Iris pigment epithelial cell (primary cell): ENCODE measurements at places on chromosomes 4 and X.

GRCh38 chrX:72371405-72371804 lies 65.7 kb upstream of the CITED1 start:
- no peak for DNase-seq

GRCh38 chr4:160238790-160239189 lies 1135.9 kb downstream of the RAPGEF2 start:
- no peak for DNase-seq

DNA sequence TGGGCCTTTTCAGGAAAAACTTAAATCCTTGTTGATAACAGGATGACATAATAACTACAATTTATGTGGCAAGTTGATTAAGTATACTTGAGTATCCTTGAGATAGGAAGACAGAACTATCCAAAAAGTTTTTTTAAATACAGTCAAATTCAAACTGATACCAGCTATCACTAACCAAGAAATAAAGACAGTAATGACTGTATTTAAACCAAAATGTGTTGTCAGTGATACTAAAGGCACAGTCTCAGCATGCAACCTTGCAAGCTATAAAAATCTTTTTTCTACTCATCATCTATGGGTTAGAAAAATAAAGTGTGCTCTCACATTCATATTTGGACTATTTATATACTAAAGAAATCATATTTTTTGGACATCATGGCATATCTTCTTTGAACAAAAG lies 64.7 kb downstream of the PAPSS1 start:
- no peak for DNase-seq

DNA sequence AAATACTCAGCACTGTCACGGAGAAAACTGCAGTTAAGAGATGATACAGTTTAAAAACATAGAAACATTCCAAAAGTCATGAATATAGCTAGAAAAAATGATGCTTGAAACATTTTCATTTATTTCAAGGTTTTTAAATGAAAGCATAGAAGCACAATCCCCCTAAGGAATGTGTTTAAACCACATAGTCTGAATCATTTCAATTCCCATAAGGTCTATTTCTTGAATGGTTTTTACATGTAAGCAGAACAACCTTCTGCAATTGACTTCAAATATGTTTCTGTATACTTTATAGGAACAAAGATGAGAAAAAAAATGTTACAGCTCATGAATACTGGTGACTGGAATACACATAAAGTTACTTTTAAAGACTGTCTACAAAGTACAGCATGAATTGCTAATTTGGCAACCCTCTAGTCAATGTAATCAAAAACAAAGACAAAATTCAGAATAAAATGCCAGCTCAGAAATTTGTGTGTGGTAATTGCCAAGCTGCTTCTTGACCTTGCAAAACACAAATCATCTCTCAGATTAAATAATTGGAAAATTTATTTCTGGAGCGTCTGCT lies 886.4 kb upstream of the ADGRL3 start:
- no peak for DNase-seq

- DNase-seq: no peak
Observed at GRCh38 chr4:7301846-7302630, 109.7 kb downstream of the SORCS2 start.

DNA sequence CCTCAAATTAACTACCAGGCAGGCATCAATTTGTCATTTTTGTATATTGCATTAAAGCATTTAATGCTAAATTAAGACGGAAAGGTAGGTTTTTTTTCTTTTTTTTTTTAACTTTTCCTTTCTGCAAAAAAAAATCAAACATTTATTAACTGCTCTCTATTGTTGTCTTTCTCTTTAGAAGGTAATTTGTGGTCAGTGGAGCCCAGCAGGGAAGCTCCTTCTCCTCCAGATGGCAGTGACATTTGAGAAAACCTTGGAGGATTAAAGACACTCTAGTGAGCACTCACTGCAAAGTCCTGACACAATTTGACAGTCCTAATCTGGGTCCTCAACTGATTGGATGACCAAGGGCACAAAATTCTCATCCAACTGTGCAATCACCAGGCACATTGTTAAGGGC lies 102.4 kb downstream of the SLIT2 start:
- no peak for DNase-seq

- DNase-seq: no peak
Observed at GRCh38 chr4:138410266-138410665, 168.1 kb upstream of the SLC7A11 start.

DNA sequence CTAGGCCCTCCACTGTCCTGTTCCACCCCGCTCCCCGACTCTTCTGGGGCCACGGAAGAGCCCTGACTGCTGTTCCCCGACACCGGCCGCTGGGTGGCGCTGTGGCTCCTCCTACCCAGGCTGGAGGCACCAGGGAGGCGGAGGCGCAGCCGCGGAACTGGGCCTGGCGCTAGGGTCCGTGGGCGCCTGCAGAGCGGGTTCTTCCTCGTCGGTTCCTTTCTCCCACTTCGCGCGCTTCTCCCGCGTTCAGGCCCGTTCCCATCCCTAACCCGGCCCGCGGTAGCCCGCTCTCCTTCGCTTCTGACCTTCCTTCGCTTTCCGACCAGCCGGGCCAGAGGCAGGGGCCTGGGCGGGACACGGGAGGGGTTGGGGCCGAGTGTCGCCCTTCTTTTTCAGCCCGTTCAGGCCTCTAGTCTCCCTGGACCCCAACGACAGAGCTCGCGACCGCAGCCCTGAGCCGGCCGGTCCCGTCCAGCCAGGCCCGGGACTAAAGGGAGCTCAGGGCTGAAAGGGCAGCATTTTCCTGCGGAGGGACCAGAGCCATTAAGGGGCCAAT lies 34.3 kb downstream of the NALF2 start:
- peak; percentile 31 for DNase-seq

GRCh38 chr4:147678796-147679549 lies 5.0 kb downstream of the PRMT9 start:
- DNase-seq: peak; percentile 23

GRCh38 chr4:108264693-108265092 lies 96.0 kb upstream of the LEF1 start:
- no peak for DNase-seq

DNA sequence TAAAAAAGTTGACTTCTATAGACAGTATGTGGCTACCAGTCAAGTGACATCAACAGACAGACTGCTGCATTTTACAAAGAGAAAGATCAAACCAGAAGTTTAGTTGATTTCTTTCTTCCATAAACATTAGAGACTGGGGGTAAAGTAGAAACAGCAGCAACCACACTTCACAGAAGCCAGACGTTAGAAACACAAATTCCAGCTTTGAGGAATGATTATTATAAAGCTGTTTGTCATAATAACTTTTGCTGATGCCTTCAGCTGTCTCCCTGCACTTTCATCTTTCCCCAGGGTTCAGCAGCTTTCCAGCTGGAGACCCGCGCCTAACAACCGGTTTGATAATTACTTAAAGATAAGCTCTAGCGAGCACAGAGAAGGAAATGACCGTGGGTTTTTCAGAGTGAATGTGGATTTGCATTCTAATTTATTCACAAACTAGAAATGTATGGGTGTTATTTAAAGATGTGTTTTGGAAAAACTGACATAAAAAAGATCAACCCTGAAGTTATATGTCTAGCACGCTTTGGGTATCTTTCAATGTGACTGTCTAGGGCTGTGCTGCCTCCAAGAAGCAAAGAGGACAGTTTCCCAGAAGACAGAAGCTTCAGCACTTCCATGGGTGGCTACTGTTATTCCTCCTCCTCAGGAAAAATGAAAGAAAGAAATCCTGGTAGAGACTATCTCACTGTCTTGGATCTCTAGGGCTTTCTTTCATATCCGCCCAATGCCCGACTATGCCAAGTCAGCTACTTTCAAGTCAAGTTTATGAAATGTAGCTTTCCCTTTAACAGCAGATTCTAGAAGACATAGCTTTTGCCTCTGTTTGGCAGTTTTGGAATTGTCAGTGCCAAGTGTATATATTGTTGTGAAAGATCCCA lies 15.0 kb upstream of the ENAM start:
- no peak for DNase-seq

DNA sequence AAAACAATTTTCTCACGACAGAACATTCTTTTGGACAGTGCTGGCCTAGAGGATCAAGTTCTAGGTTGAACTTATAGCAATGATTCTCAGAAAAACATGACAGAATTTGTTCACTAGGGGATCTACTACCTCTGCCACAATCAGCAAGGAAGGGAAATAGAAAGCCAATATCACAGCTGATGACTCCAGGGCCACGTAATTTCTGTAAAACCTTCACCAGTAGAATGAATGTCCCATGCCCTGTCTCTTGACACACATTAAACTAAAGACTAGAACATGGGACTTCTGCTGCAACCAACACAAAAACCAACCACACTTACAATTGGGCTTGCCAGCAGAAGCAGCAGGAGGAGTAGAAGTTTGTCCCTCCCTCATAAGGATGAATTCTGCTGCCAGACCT lies 86.0 kb upstream of the NPFFR2 start:
- DNase-seq: no peak

- no peak for DNase-seq
Observed at GRCh38 chrX:14616836-14617235, 87.5 kb downstream of the GLRA2 start.

DNA sequence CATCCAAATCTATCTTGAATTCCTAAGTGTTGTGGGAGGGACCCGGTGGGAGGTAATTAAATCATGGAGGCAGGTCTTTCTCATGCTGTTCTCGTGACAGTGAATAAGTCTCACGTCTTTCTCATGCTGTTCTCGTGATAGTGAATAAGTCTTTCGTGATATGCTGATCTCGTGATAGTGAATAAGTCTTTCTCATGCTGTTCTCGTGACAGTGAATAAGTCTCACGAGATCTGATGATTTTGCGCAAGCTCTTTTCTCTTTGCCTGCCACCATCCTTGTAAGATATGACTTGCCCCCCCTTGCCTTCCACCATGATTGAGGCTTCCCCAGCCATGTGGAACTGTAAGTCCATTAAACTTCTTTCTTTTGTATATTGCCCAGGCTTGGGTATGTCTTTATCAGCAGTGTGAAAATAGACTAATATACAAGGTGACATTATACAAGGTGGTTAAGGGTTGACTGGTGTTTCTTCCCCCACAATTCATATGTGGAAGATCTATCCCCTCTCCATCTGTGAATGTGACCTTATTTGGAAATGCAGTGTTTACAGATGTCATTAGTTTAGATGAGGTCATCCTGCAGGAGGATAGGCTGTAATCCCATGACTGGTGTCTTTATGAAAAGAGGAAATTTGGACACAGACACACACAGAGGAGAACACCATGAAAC lies 27.6 kb downstream of the ARSD start:
- DNase-seq: peak; percentile 21

DNA sequence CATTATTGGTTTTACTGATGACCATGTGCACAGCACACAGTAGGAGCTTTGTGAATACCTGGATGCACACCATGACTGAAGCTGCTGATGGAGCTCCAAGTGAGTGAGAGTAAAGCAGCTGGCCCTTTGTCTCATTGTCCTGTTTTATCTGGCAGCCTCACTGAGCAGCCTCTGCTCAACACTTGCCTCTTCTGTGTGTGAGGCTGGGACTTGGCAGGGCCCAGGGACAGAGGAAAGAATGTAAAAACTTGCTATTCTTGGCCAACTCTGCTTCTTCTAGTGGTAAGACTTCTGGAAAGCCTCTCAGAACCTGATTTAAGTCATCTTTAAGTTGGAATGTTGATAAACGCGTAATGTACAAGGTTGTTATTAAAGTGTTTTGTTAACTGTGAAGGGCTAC lies 61.4 kb downstream of the BEX1 start:
- DNase-seq: no peak
